ENCODE measurements at places on chromosomes 11 and 22.

GRCh38 chr11:65573391-65574079, 1.2 kb downstream of the FAM89B start:
- no peak for DNase-seq

DNA sequence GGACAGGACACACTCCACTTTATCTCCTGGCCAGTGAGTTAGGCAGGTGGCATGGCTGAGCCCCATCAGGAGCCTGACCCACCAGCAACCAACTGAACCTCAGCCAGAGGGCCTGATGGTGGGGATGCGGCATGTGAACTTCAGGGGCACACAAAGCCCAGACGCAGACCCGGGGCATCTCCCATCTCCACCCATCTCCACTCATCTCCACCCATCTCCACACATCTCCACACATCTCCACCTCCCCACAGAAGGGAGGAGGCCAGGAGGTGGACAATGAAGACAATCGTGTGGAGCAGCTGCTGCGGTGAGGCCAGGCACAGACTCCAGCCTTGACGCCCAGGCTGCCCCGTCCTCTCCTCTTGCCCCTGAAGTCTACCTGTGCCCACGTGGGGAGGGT, 340.8 kb downstream of the CTTN start:
- DNase-seq, result no peak

DNA sequence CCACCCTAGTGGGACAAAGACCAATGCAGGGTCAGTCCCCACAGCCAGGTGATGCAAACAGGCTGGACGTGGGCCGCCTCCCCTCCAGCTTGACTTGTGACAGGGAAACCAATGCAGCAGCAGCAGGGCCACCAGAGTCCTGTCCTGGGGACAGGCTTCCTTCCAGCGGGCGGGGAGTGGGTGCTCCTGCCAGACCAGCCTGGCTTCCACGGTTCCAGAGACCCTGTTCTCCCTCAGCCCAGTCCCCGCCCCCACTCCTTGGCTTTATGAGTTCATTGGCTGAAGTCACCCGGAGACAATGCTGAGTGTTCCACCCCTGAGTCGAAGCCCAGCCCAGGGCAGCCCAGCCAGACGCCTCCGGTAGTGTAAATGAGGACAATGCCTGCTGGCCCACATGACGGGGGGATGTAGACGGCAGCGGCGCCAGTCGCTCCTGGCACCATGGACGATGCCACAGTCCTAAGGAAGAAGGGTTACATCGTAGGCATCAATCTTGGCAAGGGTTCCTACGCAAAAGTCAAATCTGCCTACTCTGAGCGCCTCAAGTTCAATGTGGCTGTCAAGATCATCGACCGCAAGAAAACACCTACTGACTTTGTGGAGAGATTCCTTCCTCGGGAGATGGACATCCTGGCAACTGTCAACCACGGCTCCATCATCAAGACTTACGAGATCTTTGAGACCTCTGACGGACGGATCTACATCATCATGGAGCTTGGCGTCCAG, at the start of gene TSSK2:
TSSK2 (plus strand) TSS at position 350 of the 726 bp plus-strand sequence; CDS start at position 442, 92 bp downstream.
- no peak for DNase-seq

DNA sequence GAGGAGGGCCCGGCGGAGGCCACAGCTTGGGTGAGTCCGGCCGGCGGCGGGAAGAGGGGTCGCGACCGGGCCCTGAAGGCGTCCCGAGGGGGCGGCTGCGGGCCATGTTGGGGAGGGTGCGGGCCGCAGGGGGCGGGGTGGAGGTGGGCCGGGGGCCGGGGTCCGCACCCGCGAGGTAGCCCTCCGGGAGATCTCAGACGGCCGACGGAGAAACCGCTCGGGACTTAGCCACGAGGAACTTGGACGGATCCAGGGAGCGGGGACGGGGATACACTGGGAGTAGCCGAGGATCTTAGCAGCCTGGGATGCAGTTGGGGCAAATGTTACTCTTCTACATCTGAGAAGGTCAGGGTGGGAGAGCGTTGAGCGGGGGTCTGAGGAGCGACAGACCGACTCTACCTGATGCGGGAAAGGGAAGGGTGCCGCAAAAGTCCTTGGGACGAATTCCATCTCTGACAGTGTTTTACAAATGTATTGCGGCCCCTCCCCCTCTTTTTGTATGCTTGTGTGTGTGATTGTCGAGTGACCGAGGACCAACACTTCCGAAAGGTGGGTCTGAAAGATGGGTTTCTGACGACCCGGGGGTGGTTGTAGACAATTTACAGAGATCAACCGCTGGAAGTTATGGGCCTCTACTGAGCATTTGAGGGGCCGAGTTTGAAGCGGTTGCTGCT, 658 bp downstream of the STIP1 start:
- no peak for DNase-seq

GRCh38 chr22:27859336-27859735, 57.8 kb upstream of the MN1 start:
- no peak for DNase-seq

- no peak for DNase-seq
Observed at GRCh38 chr22:21866833-21867527, 465 bp downstream of the MAPK1 start.

DNA sequence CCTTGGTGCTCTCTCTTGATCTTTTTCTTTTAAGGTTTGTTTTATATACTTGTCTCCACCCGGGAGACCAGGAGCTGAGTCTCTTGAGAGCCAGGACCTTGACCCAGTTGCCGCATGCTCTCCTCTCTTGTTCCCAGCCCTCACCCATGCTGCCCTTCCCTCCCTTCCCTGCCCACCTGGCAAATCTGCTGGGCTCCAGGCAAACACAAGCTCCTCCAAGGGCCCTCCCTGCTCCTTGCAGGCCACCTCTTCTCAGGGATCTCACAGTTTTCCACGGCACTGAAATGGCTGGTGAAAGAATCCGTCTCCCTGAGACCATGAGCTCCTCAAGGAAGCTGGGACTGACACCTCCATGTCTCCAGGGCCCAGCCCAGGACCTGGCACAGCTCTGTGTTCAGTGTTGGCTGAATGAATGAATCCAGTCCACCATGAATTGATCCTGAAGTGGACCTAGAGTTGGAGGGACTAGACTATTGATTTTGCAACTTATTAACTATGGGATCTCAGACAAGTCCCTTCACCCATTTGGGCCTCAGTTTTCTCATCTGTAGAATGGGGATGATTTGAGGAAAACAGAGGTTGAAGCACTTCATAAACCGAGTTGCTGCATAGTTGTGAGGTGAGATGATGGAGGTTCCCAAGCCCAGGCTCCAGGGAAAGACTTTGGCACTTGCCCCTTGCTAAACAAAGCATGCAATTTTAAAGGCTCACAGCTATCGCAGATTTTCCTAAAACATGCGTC, 25.1 kb upstream of the FBLN1 start:
- no peak for DNase-seq

DNA sequence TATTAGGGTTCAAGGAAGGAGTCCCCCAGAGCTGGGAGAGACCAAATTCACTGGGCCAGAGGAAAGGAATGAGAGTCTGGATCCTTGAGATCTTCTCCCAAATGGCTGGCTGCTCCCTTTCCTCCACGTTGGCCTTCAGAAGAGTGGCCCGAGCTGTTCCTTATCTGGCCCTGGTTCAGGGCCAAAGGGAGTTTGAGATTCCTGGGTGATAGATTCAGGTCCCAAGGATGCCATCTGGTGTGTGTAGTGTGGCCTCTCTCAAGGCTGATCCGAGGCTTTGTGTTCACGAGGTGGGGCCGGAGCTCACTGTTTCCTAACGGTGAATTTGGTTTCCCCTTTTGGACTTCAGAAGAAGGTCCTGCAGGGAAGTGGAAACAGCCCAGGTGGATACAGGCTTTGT, 17.4 kb upstream of the ABCC8 start:
- DNase-seq, result no peak

- DNase-seq, result no peak
Observed at GRCh38 chr11:20047006-20047768, 113.1 kb downstream of the DBX1 start.

DNA sequence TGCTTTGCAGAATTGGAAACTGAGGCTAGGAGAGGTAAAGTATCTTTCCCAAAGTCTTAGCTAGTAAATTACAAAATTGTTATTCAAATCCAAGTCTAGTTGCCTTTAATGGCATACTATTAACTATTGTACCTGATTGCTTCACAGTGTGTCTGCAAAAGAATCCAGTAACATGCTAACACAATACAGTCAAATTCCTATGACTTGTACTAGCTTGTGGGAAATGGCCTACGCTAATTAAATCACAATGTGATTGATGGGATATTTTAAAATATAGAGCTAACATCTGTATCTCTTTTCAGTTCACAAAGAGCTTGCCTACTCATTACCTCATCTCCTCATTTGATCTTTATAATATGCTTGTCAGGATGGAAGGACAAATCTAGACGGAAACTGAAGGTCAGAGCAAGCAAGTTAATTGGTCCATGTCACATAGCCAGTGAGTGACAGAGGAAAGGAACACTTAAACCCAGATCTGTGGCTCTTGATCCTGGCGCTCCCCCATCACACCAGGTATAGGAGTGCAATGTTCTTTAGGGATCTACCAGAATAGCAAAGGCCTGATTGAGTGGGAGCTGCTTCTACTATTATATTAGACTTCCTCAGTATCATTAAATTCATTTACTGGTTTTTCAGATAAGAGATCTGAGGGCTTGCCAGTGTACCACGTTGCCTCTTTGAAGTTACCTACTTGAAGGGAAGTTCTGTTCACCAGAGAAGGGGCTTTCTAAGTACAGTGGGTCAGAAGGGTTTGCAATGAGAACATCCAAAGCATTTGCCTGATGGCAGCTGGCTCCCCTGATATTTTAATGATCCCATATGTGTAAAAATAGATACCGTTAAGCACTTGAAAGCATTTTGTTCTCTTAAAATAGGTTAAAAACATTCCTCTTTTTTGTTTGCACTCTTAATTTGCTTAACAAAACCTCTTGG, 213.6 kb upstream of the SESN3 start:
- DNase-seq, result no peak

DNA sequence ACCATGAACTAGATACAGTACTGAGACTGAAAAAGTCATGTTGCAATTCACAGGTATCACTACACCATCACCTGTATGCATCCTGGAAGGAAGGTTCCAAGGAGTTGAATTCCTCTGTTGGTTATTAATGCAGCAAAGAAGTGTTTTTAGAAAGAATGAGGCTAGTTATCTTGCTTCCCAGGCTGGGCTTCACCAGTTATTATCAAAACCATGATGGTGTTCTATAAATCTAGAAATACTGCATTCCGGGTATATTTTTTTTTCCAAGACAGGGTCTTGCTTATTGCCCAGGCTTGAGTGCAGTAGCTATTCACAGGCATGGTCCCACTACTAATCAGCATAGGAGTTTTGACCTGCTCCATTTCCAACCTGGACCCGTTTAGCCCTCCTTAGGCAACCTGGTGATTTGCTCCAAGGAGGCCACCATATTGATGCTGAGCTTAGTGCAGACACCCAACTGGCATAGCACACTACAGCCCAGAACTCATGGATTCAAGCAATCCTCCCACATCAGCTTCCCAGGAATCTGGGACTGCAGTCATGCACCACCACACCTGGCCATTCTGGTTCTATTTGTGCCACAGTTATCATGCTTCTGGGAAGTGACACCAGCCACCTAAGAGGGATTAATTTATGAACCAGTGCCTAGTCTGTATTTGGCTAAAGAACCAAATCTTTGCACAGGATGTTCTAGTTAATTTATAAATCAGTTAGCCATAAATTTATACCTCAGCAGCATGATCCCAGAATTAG, 1.6 kb upstream of the MPEG1 start:
- no peak for DNase-seq

Measured in fibroblast of pulmonary artery (primary cell).